ENCODE measurements at places on chromosomes 2 and 18. TPM values are rescaled to one million over a fixed set of nuclear protein-coding genes. Genes with fewer than 3 reads are reported as not detected.

GRCh38 chr2:54092940-54093339 lies 22.5 kb upstream of the ACYP2 start:
- no peak for DNase-seq

DNA sequence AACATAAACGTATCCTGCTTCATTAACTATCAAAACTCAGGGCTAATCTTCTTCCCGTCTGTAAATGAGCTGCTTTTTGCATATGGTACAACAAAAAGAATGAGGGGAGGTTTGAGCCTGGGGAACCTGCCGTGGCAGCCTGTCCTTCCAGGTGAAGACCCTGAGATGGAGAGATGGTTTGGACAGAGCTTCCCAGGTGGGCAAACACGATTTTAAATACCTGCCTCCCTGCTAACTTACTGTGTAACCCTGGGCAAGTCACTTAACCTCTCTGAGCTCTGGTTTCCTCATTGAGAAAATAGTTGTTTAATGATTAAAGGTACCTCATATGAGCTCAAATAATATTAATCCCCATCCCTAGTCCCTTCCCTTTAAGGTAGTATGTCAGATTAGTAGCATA lies 9.0 kb downstream of the EMX1 start:
- DNase-seq: no peak

EVX2 gene
- not detected for polyA plus RNA-seq

CD302 gene
- polyA plus RNA-seq: 5.1 TPM

DNA sequence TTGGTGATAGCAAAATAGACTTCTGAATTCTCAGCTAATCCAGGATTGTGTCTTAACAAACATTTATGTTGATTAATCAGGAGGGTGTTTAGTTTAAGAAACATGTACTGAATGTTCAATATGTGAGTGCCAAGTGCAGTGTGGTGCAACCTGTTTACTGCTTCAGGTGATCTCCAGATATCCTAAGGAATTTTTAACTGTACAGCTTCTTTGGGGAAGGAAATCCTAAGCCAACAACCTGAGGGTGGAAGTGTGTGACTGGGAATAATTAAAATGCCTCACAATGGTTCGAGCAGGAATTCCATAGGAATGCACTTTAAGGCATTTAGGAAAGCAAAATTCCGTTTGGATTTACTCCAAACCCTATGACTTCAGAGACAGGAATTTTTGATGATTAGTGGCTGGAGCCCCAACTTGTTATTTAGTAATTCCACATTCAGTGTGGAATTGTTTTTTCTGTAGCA lies 16.4 kb downstream of the CRIM1 start:
- DNase-seq: no peak

DNA sequence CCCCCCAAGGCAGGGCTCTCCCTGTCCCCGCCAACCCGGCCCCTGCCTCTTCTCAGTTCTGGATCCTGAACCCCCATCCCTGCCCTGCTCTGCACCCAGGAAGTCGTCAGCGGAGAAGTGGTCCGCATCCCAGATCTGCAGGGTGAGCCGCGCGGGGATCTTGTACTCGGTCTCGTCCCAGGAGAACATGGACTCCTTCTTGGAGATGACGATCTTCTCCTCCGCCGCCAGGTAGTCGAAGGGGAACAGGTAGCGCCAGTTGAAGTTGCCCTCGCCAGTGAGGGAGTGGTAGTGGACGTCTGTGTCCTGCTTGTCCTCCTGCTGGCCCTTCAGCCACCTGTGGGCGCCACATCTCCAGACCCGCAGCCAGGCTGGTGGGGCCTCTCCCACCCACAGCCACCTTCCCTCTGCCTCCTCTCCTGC lies 16.3 kb downstream of the OTOF start:
- no peak for DNase-seq

SANBR gene
- 4.7 TPM for polyA plus RNA-seq

CCDC142 gene
- 13.1 TPM for polyA plus RNA-seq

- no peak for DNase-seq
These were observed 42.0 kb downstream of the ZFP36L2 start for GRCh38 chr2:43184339-43184895.

DNA sequence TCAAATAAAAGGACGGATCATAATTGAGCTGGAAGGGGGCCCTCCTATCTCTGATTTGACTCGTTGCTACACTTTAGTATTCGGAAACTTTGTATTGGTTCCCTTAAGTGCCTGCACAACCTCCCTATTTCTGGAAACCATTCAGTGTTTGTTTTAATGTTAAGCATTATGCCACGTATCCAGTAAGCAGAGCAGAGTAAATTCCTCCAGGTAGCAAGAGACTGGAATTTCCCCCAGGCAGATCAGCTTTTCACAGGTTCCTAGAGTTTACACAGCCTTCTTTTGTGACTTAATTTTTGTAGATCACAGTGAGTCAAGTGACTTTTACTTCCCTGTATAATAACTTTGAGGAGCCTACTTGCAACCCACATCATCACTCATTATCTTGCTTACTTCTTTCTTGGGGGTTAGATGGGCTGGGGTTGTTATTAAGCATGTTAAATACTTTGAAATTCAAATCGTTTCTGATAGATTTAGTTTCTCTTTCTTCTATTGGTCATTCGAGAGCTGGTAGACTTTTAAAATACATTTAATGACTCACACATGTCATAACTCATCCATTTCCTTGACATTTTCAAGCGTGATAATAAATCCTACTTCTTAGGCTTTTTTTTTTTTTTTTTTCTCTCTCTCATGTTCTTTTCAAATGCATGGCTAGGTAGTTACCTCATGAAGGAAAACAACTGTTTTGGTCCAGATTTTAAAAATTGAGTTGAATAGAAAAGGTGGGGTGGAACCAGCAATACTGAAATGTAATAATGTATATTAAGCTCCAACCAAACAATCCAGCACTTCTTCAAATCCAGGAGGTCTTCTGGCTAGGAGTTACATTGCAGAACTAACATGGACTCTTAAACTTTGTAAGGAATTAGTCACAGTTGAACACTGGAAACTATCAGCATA lies 219.3 kb downstream of the NEDD4L start:
- DNase-seq: no peak

CXCR4 gene
- polyA plus RNA-seq: 1.3 TPM

GRCh38 chr2:203360833-203361430 lies 32.7 kb downstream of the ABI2 start:
- DNase-seq: no peak

- no peak for DNase-seq
These were observed 10.4 kb downstream of the PELI1 start for GRCh38 chr2:64133828-64134227.

- peak; percentile 40 for DNase-seq
These were observed 106.6 kb upstream of the UPP2 start for GRCh38 chr2:157995117-157995516.

DNA sequence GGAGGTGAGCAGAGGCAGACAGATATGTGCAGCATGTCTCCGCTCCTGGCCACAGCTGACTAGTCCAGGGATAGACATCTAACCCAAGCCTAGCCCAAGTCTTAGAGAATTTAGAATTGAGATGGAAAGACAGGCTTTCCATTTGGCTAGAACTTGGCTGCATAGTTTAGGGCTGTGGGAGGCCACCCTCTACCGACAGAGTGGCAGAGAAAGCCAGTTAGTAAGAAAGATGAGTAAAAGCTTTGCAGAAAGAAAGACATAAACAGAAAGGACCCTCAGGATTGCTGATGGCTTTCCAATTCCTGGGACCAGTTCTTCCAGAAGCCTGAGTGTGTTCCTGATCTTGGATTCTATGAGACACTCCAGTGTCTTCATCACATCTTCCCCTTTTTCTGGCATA lies 62.1 kb downstream of the DYM start:
- DNase-seq: no peak

DNA sequence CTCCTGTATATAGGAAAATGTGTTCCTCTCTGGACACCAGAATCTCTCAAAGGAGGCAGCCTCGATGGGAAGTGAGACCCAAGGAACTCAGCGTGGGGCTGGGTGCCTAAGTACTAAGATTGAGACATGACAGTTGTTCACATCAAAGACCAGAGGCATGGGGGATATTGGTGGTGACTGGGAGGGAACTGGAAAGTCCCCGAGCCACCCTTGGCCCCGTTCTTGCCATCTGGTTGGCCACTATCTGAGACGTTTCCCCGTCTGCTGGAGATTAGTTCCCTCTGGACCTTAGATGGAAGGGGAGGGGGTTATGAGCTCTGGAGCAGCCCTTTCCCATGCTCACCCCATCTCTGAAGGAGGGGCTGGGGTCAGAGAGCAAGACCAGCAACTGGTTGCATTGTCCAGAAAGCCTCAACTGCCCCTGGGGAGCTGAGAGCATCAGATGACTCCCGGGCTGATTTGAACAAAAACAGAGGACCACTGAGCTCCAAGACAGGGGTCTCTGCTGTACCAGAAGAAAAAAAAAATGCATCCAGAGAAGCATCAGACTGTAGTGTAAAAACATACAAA lies 11.8 kb downstream of the FBLN7 start:
- DNase-seq: no peak

GRCh38 chr2:219687882-219688559 lies 60.6 kb downstream of the SLC4A3 start:
- no peak for DNase-seq

CLEC4F gene
- polyA plus RNA-seq: 0.21 TPM

- no peak for DNase-seq
These were observed 60.5 kb downstream of the SMCHD1 start for GRCh38 chr18:2715990-2716389.

DNA sequence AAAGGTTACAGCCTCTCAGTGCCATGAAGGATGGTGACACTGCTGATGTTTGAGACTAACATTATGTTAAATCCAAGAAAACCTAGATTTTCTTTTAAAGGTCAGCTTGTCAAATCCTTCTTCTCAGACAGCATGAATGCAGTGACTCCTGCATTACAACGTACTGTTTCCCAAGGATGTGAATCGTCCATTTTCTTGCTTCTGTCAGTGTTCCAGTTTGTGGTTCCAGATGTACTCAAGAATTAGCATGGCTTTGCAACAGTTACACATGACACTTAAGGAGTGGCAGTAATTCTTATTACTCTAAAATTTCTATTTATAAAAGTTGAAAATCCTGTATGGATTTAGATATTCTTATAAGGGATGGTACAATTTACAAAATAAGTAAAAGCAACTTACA lies 1.5 kb upstream of the TTC39C start:
- no peak for DNase-seq

NEUROD1 gene
- 0.03 TPM for polyA plus RNA-seq

DNA sequence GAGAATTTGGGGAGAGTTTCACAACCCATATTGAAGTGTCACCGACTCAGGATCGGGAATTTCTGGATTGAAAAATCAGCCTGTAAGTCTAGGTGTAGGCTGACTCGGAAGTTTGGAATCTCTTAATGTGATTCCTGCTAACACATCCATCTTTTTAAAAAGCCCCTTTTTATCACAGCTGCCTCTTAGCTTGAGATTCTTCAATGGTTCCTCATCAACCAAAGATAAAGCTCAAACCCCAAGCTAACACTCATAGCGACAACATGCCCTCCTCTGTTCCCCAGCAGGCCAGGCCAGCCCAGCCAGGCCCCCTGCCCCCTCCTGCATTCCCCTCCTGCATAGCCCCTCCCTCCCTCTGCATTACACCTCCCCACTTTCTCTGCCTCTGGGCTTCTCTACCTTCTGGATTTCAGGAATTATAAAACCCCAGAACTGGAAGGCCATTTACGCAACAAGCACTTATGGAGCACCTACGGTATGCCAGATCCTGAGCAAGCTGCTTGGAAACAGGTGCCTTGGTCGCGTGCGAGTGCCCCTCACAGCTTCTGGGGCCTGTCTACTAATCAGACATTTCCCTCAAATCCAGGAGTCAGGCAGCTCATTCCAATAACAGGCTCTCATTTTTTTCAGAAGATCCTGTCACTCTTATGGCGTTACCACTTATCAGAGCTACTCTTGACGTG lies 63.4 kb downstream of the EMX1 start:
- DNase-seq: no peak

GRCh38 chr18:57004366-57005121 lies 142.3 kb upstream of the BOD1L2 start:
- DNase-seq: no peak

DNA sequence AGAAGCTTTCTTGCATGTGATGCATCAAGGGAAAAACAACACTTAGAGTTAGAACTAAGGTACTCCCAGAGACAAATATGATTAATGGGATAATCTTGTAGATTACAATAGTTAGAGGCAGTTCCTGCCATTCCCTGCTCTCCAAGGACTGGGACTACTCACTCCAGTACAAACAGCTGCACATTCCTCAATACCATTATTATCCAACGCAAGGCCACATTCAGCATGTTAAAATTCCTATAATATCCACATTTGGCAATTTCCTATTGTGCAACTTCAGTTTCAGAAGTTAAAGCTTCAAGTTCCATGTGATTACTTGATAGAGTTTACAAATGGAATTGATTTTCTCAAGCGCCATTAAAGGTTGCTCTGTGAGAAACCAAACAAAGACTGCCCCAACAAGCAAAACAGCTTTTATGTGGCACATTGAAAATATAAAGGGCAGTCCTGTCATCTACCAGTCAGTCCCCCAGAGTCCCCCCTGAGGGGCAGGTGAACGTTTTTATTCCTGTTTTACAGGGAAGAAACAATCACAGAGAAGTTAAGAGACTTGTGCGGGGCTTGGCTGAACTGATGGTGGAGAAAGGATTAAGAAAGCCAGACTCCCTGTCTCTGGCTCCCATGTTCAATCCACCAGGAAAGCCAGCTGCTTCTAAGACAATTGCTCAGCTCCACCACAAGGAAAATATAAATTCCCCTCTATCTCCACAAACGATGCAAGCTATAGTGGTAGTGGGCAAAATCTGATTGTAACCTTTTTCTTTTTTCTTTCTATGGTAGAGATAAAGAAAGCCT lies 72.6 kb downstream of the TXNL1 start:
- peak; percentile 27 for DNase-seq

RAD51AP2 gene
- 0.02 TPM for polyA plus RNA-seq

VSNL1 gene
- polyA plus RNA-seq: 0.96 TPM

GRCh38 chr2:219104107-219105035 lies 43.6 kb upstream of the IHH start:
- peak; percentile 66 for DNase-seq

DNA sequence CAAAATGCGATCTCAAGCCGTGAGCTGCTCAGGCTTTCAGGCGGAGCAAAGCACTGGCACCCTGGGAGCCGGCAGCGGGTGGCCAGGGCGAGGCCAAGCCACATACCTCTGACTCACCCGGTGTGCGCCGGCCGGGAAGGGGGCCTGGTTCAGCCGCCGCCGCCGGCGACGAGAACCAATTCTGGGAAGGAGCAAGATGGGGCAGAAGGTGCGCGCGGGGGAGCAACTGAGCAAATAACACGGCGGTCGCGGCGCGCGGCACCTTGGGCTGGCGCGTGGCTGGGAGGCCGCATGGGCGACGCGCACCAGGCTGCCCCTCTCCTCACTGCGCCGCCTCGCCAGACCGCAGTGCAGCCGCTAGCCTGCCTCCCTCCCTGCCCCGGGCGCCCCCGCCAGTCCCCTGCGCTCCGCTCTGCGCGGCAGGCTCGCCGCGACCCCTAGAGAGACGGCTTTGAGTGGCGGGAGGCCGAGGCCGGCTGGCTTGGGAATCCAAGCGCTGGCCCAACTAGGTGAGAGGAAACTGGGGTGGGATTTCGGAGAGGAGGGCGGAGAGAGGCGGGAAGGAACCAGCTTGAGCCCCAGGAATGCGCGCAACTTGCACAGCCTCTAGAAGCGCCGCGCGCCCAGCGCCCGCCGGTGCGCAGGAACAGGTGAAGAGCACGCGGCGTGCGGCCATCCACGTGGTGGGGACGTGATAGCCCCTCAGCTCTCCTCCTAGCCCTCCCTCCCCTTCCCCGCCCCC lies 3.2 kb downstream of the NRP2 start:
- DNase-seq: peak; percentile 76

GRCh38 chr2:221494556-221494955 lies 77.5 kb downstream of the EPHA4 start:
- DNase-seq: no peak

LDLRAD4 gene
- 0.32 TPM for polyA plus RNA-seq

All from SK-N-SH (cell line).